ENCODE measurements at places on chromosomes 6 and 20.

GRCh38 chr20:18983796-18984195, 170.2 kb downstream of the SCP2D1 start:
- no peak for DNase-seq

GRCh38 chr6:28489366-28490204, 26.0 kb downstream of the GPX6 start:
- DNase-seq = peak; percentile 73

DNA sequence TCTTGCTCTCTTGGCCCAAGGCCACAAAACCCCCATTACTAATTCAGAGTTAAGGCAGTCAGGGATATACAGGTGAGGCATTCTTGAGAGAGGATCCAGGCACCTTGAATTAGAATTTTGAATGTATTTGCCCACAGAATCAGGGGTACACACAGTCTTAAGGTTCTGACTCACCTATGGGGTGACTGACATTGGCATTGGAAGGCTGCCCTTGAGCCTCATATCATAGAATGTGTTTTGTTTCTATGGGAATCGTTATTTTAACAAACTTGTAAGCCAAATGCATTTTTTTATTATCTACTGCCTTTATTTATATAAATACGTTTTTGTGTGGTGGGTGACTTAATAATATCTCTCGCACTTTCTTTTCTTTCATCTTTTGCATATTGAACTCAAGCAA, 218.6 kb upstream of the CITED2 start:
- DNase-seq = no peak

DNA sequence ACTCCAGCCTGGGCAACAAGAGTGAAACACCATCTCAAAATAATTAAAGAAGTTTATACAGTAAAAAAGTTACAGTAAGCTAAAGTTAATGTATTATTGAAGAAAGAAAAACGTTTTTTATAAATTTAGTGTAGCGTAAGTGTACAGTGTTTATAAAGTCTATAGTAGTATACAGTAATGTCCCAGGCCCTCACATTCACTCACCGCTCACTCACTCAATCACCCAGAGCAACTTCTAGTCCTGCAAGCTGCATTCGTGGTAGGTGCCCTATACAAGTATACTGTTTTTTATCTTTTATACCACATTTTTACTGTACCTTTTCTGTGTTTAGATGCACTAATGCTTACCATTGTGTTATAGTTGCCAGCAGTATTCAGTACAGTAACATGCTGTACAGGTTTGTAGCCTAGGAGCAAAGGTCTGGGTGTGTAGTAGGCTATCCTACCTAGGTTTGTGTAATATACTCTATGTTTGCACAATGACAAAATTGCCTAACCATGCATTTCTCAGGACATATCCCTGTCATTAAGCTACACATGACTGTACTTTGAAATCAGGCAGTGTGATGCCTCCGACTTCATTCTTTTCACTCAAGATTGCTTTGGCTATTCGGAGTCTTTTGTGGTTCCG, 16.7 kb downstream of the MGME1 start:
- DNase-seq = no peak

GRCh38 chr6:111072801-111073360, 14.4 kb upstream of the SLC16A10 start:
- no peak for DNase-seq

DNA sequence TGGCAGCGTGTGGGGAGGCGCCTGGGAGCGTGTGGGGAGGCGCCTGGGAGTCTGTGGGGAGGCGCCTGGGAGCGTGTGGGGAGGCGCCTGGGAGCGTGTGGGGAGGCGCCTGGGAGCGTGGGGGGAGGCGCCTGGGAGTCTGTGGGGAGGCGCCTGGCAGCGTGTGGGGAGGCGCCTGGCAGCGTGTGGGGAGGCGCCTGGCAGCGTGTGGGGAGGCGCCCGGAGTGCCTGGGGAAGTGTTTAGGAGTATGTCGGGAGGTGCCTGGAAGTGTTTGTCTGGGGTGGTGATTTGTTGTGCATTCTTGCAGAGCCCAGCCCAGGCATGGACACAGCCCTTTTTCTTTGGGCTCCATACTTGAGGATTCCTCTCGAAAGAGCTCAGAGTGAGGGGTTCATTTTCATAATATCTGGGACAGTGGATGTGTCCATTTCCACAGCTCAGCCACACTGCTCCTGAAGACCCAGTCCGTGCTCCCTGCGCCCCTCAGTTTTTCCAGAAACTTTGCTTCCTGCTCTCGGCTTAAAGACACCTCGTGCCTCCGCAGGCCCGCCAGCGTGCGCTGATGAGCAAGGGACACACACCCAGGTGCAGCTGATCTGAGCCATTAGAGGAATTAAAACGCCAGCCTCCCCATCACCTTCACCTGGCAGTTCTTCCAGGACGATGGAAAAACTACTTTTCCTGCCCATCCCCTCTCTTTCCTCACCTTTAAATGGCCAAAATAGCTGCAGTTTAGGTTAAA, 172.2 kb upstream of the THBS2 start:
- no peak for DNase-seq

DNA sequence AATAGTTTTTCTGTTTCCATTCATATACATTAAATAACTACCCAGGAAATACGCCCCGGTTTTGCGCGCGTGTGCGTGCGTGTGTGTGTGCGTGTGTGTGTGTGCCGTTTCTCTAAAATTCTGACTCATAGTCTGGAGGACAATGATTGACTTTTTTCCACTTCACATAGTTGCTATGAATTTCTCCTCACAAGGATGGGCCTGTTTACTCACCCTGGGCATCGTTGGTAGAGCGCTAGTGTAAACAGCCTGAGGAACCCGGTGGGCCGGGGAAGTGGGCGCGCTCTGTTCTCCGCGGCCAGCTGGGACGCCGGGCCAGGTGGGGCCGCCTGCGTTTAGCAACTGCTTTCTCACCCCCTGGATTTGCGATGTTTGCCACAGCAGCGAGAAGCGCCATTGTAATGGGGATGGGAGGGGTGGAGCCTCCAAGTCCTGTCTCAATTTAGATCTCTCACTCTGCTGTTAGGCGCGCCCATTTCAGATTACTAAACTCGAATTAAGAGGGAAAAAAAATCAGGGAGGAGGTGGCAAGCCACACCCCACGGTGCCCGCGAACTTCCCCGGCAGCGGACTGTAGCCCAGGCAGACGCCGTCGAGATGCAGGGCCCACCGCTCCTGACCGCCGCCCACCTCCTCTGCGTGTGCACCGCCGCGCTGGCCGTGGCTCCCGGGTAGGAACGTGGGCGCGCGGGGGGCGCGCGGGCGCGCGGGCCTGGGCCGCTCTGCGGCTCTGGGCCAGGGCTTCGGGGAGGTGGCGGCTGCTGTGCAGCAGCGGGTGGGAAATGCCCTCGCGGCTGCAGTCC, at the start of gene CD109:
Gene CD109 (plus strand): TSS at position 585 of the 803 bp plus-strand sequence. CDS start 13 bp downstream, at position 598.
- DNase-seq = peak; percentile 65

DNA sequence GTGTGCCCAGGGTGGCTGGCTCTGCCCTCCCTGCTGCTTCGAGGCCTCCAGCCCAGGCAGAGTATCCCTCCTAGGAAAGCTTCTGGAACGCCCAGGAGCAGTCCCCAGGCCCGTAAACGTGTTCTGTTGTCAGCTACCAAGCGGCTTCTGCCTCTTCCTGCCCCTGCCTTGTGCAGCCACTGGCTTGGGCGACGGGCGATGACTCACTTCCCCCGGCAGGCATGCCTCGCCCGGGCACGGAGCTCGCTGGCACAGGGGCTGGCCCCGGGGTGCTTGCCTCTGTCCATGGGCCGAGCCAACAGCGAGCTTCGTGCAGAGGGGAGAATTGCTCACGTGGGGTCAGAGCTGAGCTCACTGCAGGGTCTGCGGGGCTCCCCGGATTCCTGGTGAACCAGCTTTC, 86.7 kb upstream of the THBS2 start:
- peak; percentile 38 for DNase-seq

DNA sequence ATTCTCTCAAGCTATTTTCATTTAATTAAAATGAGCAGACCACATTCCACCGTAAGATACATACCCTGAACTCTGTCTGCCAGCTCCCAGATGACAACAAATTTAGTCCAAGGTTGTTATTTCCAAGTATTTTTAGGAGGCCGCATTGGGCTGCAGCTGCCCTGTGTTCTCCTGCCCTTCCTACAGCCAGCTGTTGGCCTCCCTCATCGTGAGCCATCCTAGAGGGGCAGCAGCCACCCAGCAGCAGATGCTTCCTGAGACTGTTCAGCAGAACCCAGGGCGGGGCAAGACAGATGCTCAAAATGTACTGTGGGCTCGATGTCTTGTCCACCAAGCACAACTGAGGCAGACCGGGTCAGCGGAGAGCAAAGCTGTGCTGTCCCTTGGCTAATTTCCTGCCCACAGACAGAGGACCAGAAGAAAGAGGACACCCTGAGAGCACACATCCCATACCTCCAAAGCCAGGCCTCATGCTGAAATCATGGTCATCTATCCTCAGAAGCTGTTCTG, 16.4 kb downstream of the GABRR1 start:
- no peak for DNase-seq

GRCh38 chr20:38880952-38881735, 45.1 kb upstream of the FAM83D start:
- no peak for DNase-seq

GRCh38 chr20:45406260-45407066, 1.6 kb upstream of the DBNDD2 start:
- no peak for DNase-seq

GRCh38 chr6:120590611-120591010, 743.7 kb downstream of the TBC1D32 start:
- no peak for DNase-seq

DNA sequence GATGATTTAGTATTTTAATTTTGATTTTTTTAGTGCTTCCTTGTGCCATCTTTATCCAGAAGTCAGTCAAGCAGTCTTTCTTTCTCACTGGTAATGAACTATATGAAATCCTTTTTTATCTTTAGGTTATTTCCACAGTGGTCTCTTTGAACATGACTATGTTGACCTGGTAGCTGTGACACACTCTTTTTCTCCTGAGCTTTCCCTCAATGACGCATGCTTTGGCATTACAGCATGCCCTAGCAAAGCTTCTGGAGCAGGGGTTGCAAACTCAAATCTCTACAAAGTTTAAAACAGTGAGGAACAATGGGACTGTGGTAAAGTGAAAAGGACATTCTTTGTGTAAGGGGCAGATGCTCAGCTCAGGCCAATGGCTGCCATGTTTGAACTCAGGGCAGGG, 4.5 kb upstream of the PLAGL1 start:
- no peak for DNase-seq

DNA sequence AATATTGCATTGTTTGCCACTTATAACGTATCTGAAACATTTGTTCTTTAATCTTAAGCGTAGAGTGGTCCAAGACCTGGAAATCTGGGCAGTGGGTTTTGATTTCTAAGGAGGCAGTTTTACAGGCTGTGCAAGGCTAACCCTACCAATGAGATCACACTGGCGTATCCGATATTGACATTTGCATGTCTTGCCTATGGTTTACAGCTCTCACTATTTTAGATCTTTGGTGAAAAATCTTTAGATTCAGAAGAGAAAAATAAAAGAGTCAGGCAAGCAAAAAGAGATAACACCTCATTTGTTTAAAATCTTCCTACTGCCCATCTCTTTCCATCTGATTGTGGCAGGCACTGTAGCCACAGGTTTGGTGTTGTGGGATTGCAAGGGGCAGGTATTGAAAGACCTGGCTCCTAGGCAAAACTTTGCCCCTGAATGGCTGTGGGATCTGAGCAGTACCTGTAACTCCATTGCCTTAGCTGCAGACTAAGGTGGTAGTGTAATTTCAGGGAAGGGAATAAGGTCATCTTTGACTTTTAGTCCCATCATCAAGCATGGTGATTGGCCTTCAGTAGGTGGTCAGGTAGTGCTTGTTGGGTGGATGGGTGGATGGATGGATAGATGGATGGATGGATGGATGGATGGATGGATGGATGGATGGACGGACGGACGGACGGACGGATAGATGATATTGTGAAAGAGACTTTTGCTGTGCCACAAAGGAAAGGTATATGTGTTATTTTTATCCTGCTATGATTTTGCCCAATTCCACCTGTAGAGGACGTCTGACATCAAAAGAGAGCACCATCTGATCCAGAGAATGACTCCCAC, 1.9 kb downstream of the TNFAIP3 start:
- DNase-seq = no peak

GRCh38 chr6:119894811-119895210, 545.2 kb upstream of the MAN1A1 start:
- no peak for DNase-seq

DNA sequence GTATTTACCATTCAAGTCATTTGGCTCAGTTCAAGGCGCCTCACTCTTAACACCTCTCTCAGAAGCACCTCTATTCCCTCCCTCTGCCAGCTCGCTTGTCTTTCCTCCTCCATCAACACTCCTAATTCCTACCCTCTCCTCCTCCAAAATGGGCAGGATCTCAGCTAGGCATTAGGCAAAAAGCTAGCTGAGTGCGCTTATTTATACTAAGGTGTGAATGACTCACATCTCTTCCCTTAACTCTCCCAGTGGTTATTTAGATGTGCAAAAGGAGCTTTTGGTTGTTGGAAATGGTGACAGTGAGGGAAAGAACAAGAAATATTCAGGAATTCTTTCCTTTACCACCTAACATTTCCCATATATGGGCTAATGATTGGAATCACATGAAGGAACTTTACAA, 29.1 kb downstream of the PACSIN1 start:
- DNase-seq = no peak

GRCh38 chr20:11740975-11741374, 176.7 kb upstream of the BTBD3 start:
- no peak for DNase-seq

DNA sequence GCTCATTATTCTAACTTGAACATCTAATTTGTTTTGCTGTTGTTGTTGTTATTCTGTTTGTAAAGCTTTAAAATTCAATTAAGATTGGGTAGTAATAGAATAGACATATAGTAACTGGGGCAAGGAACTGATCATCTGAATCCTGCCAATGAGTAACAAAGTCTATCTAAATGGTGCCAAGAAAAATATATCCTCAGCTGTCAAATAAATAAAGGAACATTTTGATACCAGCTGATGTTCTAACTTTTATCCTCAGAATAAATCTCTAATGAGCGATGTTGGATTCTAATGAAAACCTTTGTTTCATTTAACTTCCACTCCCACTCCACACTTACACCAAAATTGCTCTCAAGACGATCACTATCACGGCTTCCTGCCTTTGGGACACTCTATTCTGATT, 210.9 kb downstream of the TINAG start:
- DNase-seq = no peak

- DNase-seq = peak; percentile 51
Observed at GRCh38 chr20:22836877-22837276, 198.2 kb upstream of the SSTR4 start.

GRCh38 chr6:8315154-8315553, 120.2 kb downstream of the SLC35B3 start:
- DNase-seq = no peak

DNA sequence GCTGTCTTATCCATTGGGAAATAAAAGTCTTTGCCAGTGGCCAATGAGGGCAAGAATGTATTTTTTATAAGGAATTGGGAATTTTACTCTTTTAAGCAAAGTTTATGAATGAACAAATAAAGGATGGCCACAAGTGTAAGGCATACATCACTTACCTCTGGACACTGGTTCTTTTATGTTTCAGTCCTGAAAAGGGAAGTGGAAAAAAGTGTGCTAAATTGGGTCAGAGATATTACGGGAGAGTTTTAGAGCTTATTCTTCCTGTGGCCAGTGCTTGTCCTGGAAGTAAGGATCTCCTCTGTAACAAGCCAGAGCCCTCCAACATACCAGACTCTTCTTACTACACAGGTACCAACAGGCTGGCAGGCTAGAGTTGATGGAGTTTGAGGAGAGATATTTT, 22.5 kb upstream of the RIPK1 start:
- no peak for DNase-seq

DNA sequence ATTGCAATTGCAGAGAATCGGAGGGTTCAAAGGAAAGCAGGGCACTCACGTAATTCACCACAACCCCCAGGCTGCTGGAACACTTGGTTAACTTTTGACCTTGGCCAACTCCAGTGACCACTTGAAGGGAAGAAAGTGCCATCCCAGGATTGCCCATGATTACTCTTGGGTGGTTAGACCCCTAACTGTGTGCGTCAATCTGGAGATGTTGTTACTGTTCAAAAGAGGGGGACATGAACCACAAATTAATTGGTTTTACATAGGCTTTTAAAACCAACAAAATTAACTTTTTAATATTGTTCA, 50.1 kb upstream of the NCOA3 start:
- no peak for DNase-seq
